ENCODE measurements at places on chromosomes 6 and 20. TPM values are rescaled to one million over a fixed set of nuclear protein-coding genes. Genes with fewer than 3 reads are reported as not detected.

Gene RAB44
- total RNA-seq, result not detected

Gene IBTK
- total RNA-seq, result 18.1 TPM

Gene FOXA2
- not detected for total RNA-seq

Gene SMPDL3A
- 4.2 TPM for total RNA-seq

Gene RBM24
- 1.3 TPM for total RNA-seq

Gene SRSF12
- total RNA-seq, result 0.41 TPM

Gene KCNK15
- total RNA-seq, result 26.3 TPM

Gene DEFB132
- total RNA-seq, result not detected

Gene DLK2
- total RNA-seq, result not detected

Gene SYNDIG1
- 5.4 TPM for total RNA-seq

Gene SNAP25
- total RNA-seq, result 4.7 TPM

Gene TMEM244
- not detected for total RNA-seq

Gene CCDC170
- 0.81 TPM for total RNA-seq

Gene ERMARD
- 27.1 TPM for total RNA-seq

Gene VSTM2L
- total RNA-seq, result 5.4 TPM

Gene CDSN
- 1.6 TPM for total RNA-seq

Gene FGD2
- total RNA-seq, result 27.5 TPM

Gene CDC5L
- total RNA-seq, result 19.6 TPM

Gene RCAN2
- total RNA-seq, result 126 TPM

Gene HLA-DRB5
- total RNA-seq, result 3.4 TPM

Gene SH3BGRL2
- 29.1 TPM for total RNA-seq

Gene KIAA1755
- total RNA-seq, result 11.0 TPM

Gene BPI
- 4.1 TPM for total RNA-seq

Gene C6orf52
- not detected for total RNA-seq

Gene PKIB
- 6.0 TPM for total RNA-seq

Gene VWA7
- total RNA-seq, result 0.78 TPM

Gene NUDT3
- 34.8 TPM for total RNA-seq

Gene NKAIN4
- total RNA-seq, result not detected

Gene AGER
- total RNA-seq, result 3.8 TPM

Gene AIF1
- 21.5 TPM for total RNA-seq

Gene HLA-DMB
- total RNA-seq, result 34.4 TPM

Gene MAP1LC3A
- total RNA-seq, result 39.2 TPM

Gene PAX1
- total RNA-seq, result not detected

Gene TCP1
- 138 TPM for total RNA-seq

Gene MEI4
- total RNA-seq, result not detected

Gene ECT2L
- total RNA-seq, result not detected

Gene SLC22A7
- not detected for total RNA-seq

Gene DPPA5
- not detected for total RNA-seq

Gene FUT9
- not detected for total RNA-seq

Gene PLEKHG1
- 8.4 TPM for total RNA-seq

Gene EMILIN3
- total RNA-seq, result 0.27 TPM

Gene CNKSR3
- total RNA-seq, result 22.9 TPM

Gene CST1
- not detected for total RNA-seq

Gene GRM1
- total RNA-seq, result not detected

All from thoracic aorta (tissue), 2 donors.